Activated gamma-delta T cell (primary cell): ENCODE measurements at places on chromosomes 2 and 18.

GRCh38 chr2:113920996-113921395 lies 31.1 kb downstream of the ACTR3 start:
- no peak for DNase-seq

GRCh38 chr2:101625387-101625786 lies 72.1 kb upstream of the MAP4K4 start:
- no peak for DNase-seq

DNA sequence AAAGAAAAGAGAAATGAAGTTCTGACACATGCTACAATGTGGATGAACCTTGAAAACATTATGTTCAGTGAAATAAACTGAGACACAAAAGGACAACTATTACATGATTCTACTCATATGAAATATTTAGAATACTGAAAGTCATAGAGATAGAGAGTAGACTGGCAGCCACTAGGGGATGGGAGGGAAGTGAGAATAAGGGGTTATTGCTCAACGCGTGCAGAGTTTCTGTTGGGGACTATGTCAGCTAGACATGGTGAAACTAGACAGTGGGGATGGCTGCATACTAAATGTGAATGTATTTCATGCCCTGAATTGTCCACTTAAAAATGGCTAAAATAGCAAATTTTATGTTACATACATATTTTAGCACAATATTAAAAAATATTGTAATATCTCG lies 108.7 kb upstream of the ATL2 start:
- DNase-seq, result no peak

DNA sequence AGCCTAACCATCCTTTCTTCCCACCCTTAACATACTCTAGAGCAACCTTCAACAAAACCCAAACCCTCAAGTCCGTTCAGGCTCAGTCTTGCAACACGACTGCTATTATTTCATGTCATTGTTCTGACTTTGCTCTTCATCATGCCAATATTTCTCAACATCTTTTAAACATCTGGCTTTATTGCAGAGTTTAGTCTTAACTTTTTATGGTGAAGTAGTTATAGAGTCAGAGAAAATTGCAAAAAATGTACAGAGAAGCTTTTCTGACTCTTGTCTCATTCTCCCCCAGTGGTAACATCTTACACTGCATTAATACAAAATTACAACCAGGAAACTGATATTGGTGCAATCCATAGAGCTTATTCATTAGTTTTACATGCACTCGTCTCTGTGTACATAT lies 3.9 kb downstream of the MARCO start:
- DNase-seq, result no peak

DNA sequence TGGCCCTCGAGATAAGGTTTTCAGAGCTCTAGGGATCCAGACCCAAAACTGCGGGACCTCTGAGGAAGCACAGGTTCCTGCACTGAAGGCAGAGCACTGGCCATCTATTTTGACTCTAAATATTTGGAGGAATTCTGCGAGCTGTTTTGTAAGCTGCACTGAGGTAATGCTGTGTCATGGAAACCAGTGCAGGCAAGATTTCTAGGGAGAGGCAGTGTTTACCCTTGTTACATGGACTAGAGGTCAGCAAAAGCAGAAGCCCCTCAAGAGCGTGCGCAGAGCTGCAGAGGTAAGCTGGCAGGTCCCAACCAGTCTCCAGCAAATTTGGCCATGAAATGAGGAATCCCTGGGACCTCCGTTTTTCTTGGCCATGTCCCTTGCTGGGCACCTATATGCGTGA lies 137.3 kb downstream of the RNF152 start:
- no peak for DNase-seq

DNA sequence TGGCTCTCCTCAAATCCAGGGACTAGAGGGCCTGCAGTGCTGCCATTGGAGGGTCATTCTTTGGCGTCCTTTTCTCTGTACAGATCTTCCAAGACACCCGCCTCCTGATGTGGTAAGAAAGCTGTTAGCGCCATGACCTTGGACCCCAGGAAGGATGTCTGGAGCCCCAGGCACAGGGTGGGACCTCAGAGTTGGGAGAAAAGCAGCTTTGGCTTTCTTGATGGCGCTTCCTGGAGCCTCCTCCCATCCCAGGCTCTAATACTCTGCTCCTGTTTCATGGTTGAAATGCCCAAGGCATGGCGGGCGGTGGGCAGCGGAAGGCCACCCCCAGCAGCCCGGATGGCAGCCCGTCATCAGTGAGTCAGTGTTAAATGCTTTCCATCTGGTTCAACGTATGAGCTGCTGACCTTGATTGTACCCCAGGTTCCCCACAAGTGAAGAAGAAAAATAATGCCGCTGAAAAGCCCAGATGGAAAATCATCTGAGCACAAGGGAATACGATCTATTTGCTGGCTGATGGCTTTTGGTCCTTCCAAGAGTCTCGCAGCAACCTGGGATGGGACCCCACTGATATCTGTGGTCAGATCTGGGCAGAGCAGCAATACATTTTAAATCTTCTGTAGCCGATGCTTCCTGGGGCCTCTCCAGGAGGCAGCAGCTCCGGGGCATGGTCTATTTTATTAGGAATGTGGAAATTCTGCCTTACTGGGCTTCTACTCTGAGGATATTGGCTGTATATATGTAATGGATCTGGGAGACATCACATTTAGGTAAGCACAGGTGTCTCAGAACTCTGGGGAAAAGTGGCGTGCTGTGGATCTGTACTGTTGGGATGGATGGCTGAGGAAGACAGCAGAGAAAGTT lies 15.1 kb downstream of the ACKR3 start:
- DNase-seq, result no peak

DNA sequence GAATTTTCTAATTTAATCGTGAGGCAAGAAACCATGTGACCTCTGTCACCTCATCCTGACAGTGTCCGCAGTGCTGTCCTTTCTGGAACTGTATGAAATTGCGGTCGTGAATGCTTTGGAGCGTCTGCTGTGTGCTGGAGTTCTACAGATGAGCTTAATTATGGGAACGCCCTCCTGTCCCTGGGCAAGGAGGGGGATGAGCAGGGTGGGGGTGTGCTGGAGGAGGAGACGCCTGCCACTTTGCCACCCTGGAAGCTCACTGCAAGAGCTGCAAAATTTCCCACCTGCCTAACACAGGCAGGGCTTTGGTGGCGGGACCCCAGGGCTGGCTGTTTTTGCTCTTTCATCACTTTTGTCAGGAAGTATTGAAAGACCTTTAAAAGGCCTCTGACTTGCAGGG lies 6.5 kb downstream of the LPIN1 start:
- no peak for DNase-seq

DNA sequence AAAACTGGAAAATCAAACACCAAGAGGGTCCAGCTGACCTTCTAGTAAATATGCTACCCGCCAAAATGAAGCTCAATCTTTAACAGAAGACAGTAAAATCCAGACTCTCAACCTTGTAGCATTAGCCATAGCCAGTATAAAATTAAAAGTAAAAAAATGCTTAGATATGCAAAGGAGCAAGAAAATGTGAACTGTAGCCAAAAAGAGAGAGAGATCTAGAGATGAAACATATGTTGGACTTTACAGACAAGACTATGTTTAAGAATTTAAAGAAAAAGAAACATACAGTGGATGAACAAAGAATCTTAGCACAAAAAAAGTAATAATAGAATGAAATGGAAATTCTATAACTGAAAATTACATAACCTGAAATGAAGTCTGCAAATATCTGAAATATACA lies 344.5 kb downstream of the LRATD1 start:
- DNase-seq, result no peak

- no peak for DNase-seq
These were observed 65.8 kb upstream of the EML6 start for GRCh38 chr2:54657664-54658083.

DNA sequence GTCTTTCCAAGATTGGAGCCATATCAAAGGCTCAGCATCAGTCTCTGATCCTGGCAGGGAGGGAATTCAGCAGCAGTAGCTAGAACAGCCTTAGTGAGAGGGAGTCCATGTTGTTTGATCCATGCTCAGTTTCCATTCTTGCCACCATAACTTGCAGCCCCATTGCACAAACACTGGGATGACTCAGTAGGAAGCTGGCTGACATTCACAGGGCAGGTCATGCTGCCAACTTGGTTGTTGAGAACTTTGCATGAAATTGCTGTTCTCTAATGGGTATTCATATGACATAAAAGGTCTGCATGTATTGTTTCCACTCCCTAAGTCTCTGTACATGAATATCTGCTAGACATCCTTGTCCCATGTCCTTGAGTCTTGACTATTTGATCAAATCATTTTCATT lies 29.9 kb upstream of the STAT4 start:
- DNase-seq, result no peak

GRCh38 chr18:63819786-63820185 lies 44.6 kb downstream of the SERPINB7 start:
- DNase-seq, result no peak

- no peak for DNase-seq
These were observed 17.3 kb upstream of the FHL2 start for GRCh38 chr2:105416156-105416555.

DNA sequence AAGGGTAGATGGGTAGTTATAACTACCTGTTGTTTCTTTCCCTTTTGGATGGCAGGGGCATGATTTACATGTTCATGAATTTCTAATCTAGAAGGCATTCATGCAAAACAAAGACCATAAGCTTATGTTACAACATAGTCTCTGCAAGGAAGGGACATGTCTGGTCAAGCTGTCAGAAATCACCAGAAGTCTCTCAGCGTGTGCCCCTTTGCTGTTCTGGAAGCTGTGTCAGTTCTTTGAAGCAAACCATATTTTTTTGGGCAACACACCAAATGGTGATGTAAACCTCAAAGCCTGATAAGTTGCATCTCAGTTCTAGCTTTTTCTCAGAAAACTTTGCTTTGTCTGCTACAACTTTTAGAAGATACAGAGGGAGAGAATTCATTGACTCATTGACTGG lies 173.5 kb upstream of the CTAGE1 start:
- DNase-seq, result no peak

DNA sequence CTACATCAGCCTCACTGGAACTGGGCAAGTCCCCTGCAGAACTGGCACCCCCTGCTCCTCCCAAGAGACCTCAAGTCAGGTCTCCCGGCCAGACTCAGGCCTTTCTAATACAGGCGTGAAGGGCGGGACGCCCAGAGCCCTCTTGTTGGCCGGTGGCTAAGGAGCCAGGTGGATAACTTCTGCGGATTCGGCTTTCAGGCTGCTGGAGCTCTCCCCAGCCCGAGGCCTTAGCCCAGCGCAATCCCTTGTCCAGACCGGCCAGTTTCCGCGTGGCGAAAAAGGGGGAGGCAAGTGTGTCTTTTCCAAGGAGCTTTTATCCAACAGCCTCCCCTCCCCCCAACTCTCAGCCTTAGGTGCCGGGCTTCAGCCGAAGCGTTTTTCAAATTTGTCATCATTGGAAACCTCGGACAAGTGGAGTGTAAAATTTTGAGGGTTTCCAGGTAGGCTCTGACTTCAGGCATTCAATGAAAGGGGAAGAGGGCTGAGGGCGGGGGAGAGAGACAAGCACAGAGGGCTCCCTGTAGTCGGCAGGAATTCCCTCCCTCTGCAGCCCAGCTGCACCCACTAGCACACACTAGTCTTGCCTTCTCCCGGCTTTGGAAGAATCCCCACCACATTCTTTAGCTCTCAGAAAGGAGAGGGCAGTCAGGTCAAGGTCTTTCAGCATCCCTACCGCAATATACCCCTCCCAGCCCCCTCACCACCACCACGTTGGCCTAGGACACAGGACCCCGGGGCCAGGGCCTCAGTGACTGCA lies 9.5 kb upstream of the SATB2 start:
- no peak for DNase-seq

DNA sequence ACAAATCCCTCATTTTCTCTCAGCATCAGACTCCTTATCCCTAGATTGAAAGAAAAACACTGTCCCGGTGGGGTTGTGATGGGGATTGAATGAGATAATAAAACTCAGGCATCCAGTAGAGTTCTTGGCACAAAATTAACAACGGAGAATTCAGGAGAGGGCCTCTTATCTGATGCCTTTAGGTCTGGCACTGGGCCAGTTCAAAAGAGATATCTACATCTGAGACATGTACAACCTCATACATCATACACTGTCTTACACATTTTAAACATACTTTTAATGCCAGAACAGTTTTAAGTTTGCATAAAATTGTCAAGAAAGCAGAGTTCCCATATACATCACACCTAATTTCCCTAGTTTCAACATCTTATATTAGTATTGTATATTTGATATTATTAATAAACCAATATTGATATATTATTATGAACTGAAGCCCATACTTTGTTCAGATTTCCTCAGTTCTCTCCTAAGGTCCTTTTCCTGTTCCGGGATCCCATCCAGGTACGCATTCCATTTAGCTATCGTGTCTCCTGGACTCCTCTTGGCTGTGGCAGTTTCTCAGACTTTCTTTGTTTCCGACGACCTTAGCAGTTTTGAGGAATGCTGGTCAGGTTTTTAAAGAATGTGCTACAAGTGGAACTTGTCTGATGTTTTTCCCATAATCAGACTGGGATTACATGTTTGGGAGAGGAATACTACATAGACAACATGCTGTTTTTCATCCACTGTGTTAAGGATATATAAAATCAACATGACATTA lies 27.8 kb downstream of the NXPH2 start:
- no peak for DNase-seq

GRCh38 chr2:153059338-153060052 lies 341.1 kb downstream of the ARL6IP6 start:
- no peak for DNase-seq

DNA sequence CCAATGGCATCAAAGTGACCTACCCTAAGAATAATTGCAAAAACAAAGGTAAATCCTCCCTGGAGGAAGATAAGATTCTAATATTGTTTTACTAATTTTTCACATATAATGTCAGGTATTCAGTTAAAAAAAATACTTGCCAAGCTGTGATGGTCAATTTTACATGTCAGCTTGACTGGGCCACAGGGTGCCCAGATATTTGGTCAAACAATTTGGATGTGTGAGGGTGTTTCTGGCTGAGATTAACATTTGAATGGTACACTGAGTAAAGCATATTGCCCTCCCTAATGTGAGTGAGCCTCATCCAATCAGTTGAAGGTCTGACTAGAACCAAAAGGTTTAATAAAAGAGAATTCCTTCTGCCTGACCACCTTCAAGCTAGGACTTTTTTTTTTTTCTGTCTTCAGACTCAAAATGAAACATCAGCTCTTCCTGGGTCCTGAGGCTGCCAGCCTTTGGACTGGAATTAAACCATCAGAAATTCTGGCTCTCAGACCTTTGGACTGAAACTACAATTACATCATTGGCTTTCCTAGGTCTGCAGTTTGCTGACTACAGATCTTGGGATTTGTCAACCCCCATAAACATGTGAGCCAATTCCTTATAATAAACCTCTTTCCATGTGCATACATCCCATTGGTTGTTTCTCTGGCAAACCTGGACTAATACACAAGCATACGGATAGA lies 65.4 kb downstream of the LDAH start:
- no peak for DNase-seq
